Fibroblast of the aortic adventitia (primary cell): ENCODE measurements at places on chromosomes 13 and 19. TPM values are rescaled to one million over a fixed set of nuclear protein-coding genes. Genes with fewer than 3 reads are reported as not detected.

DNA sequence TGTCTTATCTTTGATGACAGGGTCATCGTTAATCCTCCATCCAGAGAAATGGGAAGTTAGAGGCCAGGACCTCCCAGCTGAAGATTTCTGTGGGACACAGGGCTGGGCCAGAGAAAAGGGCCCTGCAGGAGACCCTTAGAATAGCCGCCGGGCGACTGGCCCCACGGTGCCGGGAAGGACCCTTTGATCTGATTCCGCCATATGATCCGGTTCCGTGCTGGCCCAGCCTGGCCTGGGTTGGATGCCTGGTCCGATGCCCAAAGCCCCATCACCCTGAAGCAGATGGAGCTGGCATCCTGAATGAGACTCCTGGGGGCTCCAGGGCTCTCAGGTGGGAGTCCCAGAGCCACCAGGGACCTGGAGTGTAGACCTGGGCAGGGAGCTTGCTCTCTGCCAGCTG is 6.0 kb upstream of the STK11 start:
- no peak for DNase-seq

DNA sequence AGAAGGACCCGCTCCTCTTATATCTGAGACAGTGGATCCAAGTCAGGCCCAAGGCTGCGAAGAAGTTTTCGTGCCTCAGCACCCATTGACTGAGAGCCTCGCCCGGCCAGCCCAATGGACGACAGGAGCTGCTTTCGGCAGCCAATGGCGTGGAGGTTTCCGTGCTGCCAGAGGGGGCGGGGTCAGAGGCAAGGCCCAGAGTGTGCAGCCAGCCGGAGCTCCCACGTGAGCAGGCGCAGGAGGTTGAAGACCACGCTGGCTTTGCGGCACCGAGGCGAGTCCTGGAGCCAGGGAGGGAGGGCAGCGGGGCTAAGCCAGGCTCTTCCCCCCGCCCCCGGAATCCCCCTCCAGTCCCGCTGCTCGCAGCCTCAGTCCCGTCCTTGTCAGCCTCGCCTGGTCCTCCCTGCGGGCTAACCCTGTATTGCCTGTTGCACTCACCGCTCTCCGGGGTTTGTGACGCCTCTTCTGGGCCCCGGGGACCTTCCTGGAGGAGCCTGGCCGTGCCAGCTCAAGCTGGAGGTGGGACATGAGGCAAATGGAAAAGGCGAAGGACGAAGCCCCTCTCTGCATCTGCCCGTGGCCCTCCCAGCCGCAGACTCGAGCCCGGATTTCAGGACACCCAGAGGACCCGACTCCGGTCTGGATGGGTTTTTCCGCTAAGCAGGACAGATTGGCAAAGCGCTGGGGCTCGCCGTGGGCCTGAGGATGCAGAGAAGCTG is 1.5 kb downstream of the IFNL4 start:
- DNase-seq: no peak

DNA sequence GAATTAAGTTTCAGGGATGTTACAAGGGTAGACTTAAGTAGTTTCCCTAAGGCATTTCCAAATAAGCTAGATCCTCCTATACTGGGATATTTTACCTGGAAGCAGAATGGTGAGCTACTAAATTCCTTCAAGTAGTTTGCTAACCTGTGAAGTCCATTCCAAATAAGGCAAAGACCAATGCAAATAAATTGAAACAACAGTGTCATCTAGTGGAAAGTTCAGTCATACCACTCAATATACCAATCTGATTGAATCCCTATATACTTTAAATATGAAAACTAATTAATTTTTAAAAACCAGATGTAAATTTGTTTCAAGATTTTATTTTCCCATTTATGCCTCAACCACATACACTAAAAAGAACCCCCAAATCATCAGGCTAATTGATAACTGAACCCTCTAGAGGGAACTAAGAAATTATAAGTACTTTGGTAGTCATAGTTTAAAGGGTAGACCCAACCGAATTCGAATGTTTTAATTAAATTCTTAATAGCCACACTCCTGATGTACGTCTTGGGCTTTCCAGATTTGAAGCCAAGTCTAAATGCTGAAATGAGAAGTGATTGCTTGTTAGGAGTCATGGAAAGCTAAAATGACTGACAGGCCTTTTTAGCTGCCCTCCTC is 223.7 kb downstream of the TBC1D4 start:
- DNase-seq: peak; percentile 75

GRCh38 chr13:76164290-76164689 is 528.2 kb downstream of the LMO7 start:
- no peak for DNase-seq

DNA sequence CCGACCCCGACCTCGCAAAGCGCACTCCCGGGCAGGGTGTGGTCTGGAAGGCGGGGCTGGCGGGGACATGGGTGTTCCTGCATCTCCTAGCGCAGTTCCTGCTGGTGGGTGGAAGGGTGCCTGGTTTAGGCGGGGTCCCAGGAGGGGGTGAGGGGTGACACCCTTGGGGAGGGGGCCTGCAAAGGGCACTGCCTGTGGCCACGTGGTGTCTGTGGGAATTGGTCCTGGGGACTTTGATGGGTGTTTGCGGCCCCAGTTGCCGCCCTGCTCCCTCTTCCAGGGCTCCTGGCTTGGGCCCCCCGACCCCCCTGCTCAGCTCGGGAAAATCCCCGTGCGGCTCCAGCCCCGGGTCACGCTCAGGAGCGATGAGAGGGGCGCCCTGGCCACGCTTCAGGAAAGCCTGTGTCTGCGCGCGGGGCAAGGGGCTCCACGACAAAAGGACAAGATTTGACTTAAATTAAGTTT is 19.1 kb downstream of the WTIP start:
- no peak for DNase-seq

DNA sequence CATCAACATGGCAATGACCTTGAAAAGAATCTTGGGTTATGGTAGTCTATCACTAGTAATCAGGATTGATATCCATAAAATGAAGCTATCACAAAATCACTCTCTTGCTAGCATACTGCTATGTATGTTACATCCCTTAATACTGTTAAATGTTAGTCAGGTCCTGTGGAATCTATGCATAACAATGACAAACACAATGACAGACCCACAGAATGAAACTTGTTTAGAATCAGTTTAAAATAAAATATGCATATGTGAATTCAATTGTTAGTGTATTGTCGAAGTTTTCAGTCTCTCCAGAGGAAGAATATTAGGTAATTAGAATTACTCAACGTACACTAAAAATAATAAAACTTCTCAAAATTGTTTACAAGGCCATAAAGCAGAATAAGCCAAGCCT is 137.6 kb downstream of the DACH1 start:
- DNase-seq: no peak

- DNase-seq: no peak
Measured at GRCh38 chr13:30715372-30715756, 20.0 kb upstream of the ALOX5AP start.

- peak; percentile 12 for DNase-seq
Measured at GRCh38 chr13:28161370-28161769, 23.0 kb downstream of the PAN3 start.

DNA sequence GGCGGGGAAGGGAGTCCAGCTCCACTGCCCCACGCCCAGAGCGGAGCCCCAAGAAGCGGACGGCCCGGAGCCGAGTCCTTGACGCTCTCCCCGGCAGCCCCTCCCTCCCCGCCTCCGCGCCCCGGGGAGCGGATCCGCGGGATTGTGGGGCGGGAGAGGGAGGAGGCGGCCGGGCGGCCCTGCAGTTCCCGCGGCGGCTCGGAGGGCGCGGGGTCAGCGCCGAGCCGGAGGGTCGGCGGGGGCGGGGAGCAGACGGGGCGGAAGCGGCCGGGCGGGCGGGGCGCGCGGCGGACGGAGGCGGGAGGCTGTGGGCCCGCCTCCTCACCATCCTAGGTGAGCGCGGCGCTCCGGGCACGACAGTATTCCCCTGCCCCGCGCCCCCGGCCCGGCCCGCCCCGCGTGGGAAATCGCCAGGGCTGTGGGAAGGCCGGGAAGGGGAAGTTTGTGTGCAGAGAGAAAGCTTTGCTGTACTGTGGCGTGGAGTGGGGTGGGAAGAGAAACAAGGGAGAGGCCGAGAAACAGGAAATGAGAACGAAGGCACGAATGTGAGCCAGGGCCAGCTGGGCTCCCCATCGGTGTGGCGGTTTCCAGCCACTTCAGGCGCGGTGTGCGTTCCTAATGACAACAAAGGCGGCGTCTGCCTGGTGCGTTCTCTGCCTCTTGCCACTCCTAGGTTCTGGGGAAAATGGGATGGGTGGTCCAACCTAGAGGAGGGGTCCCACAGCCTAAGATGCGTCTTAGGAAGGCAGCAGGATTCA is 1.3 kb upstream of the KLF12 start:
- peak; percentile 58 for DNase-seq

- peak; percentile 46 for DNase-seq
Measured at GRCh38 chr19:15252398-15253018, 20.3 kb upstream of the EPHX3 start.

DNA sequence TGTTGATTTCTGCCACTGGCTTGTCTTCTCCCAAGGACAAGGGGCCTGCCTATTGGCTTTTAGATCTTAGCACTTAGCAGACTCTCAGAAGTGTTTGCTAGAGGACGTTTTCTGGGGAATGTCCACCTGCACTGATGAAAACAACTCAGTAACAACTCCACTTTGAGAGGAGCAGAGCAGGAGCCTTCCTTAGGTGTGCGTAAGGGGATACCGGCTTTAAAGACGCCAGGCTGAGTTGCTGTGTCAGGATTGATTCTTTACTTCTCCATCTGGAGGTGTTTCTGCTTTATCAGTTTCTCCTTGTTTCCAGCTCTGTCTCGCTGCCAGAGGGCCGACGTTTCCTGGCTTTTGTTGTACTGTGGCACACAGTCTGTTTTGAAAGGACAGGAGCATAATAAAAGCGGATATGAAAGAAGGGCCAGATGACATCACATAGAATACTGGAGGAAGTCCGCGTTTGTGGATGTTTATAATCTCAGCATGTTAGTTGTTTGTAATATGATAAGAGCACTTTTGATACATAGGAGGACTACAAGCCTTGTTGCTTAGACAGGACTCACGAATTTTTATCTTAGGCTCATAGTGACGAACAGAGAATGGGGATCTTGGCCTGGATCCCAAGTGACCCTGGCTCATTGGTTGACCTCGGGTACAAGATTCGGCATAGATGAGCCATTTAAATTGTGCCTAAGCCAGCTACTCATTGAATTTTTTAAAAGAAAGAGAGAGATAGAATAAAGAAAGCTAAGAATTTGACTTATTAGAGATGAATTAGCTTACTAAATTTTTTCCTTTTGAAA is 34.6 kb downstream of the COL4A2 start:
- peak; percentile 23 for DNase-seq

- no peak for DNase-seq
Measured at GRCh38 chr19:40717325-40717879, 490 bp downstream of the ITPKC start.

GRCh38 chr19:53671663-53672062 is 39.9 kb downstream of the DPRX start:
- no peak for DNase-seq

DNA sequence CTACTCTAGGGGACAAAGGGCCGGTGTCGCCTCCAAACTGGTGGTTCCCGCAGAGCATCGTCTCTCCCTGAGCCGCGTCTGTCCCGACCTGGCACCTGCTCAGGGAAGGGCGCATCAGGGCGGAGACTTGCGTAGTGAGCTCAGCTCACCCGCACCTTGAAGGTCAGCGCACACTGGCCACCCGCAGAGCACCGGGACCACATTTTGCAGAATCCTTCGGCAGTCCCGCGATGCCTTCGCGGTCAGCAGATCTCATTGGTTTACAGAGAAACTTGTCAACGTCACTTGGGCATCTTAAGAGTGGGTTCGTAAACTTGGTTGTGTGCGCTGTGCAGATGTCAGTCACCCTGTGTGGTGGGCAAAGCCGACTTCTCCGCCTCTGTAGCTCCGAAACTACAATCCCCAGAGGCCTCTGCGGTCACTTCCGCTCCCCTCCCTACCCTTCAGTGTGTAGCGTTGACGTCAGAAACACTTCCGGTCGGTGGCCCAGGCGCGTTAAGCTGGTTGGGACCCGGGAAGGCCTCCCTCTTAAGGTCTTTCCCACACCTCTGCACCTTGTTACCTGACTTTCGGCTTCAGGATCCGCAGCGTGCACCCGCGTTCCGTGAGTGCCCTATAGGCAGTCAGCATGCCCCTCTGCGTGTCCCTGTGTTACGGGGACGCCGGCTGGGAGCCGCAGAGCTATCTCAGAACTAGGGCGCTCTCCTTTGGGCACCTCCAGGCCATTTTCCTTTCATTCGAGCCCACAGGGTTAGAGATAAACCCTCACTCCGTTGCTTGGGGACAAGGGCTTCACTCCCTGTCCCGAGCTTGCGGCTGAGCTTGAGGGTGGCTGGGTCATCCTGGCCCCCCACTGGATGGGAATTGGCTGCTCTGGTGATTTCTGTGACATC is 36.5 kb upstream of the ZNF527 start:
- DNase-seq: peak; percentile 89

The PTGIR gene
- 11.4 and 23.2 TPM in 2 replicates for total RNA-seq

The OR4F17 gene
- total RNA-seq: not detected in 2 replicates

The NPAS1 gene
- 0.49 and 2.1 TPM in 2 replicates for total RNA-seq

The UBE2L5 gene
- under 0.01 TPM in 1 of 2 replicates, not detected in the other for total RNA-seq
